ENCODE measurements at places on chromosomes 6 and 20.

GRCh38 chr6:6587696-6588063, 840 bp upstream of the LY86 start:
- DNase-seq, result no peak

DNA sequence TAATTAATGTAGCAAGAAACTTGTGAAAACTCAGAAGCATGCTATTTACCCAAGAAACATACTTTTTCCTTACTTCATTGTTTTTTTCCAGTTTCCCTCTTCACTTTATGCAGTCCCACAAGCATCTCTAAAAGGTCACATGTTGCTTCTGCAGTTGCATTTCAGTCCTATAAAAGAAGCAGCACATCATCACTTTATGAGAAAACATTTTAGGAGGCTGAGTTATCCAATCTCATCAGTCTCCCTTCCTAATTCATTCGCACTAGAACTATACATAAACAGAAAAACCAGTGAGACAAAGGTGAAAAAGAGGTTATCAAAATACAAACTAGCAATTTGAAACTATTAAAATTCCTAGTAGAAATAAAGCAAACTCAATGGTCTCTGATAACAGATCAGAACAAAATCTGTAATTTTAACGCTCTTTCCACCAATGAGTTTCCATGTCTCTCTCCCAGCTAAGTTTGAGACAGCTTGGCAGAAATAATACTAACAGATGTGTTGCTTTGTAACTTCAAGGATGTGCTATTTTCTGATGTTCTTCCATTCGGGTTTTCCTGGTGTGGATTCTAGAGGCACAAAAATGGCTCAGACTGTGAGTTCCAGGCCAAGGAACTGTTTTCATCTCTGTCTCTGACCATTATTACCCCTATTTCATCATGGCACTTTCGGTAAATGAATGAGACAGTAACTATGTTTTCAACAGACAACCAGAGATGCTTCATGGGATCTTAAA, 48.4 kb downstream of the ZHX3 start:
- DNase-seq, result no peak

GRCh38 chr6:168908887-168909286, 344.8 kb downstream of the THBS2 start:
- DNase-seq, result no peak

- DNase-seq, result no peak
These were observed 30.9 kb upstream of the E2F3 start for GRCh38 chr6:20370801-20371200.

DNA sequence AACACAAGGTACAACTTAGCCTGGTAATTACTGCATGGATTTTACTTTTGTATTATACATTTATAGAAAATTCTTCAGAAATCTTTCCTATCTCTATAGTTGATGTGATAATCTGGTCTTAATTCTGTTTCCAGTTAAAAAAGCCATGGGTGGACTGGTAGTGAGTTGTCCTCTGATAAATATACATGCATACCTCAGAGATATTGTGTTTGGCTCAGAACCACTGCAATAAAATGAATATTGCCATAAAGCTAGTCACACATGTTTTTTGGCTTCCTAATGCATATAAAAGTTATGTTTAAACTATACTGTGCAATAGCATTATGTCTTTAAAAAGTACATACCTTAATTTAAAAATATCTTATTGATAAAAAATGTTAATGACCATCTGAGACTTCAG, 708.6 kb upstream of the MARCKS start:
- no peak for DNase-seq

DNA sequence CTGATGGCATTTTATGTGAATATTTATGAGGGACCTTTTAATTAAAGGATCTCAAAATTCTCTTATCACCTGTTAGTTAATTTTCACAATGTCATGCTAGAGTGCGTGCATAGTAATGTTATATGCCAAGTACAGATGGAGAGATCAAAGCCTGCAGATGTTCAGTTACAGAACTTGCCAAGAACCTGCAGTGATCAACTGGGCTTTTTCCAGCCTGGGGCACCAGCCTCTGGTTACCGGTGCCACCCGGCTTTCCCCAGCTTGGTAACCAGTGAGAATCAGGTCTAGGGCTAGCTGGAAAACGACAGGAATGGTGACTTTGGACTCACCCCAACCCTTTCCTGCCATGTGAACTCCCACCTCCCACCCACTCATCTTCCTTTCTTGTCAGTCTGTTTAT, 91.8 kb downstream of the CAP2 start:
- DNase-seq, result no peak

GRCh38 chr6:162063666-162064065, 663.9 kb downstream of the PRKN start:
- no peak for DNase-seq

GRCh38 chr6:17466147-17466546, 72.8 kb downstream of the CAP2 start:
- no peak for DNase-seq

- DNase-seq, result no peak
These were observed 4.9 kb upstream of the PTK6 start for GRCh38 chr20:63542031-63542559.

GRCh38 chr20:51828762-51829161, 26.4 kb upstream of the SALL4 start:
- no peak for DNase-seq

DNA sequence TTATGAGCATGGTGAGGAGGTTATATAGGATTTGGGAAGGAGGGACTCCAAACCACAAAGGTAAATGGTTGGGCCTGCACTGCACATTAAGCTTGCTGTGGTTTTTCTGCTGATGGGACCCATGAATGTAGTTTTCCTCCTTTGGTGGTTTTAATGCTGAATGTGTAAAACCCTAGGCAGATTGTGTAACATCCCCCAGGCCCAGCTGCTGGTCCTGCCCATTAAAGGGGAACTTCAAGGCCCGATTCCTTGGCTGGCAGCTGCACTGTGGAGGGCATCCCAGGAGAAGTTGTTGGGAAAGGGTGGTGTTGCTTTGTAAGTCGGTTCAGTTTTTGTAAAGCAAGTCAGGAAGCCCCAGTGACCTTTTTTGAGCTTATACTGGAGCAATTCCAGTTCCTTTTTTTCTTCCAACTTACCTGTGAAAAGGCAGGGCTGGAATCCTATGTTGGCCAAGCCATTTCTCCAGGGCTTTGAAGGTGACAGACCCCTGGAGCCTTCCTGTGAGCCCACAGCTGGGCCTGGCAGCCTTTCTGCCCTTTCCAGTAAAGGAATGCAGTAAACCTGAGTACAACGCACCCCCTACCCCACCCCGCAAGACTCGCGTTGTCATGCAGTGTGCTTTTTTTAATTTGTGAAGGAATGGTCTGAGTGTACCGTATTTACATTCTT, 43.1 kb upstream of the NAA20 start:
- DNase-seq, result no peak

GRCh38 chr6:149755300-149756260, 6.0 kb downstream of the PCMT1 start:
- no peak for DNase-seq

DNA sequence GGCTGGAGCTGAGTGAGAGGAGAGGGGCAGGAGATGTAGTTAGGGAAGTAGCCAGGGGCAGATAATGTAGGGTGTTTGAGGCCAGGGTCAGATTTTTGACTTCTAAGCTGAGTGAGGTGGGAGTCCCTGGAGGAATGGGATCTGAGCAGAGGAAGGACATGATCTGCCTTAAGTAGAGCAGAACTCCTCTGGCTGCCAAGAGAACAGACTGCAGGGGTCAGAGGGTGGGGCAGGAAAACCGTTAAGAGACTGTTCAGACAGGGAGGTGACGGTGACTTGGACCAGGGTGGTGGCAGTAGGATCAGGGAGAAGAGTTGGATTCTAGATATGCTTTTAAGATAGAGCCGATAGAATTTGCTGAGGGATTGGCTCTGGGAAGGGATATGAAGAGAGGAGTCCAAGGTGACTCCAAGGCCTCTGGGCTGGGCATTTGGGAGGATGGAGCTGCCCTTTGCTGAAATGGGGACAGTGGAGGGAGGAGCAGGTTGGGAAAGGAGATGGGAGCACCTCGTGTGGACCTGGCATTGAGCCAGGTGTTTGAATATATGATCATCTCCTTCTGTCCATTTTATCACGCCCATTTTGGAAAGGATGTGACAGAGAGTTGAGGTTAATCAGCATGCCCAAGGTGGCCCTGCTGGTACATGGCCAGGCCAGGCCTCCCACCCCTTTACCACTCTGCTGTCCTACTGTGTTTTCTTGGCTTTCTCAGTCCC, 18.8 kb downstream of the EYA2 start:
- DNase-seq, result no peak

DNA sequence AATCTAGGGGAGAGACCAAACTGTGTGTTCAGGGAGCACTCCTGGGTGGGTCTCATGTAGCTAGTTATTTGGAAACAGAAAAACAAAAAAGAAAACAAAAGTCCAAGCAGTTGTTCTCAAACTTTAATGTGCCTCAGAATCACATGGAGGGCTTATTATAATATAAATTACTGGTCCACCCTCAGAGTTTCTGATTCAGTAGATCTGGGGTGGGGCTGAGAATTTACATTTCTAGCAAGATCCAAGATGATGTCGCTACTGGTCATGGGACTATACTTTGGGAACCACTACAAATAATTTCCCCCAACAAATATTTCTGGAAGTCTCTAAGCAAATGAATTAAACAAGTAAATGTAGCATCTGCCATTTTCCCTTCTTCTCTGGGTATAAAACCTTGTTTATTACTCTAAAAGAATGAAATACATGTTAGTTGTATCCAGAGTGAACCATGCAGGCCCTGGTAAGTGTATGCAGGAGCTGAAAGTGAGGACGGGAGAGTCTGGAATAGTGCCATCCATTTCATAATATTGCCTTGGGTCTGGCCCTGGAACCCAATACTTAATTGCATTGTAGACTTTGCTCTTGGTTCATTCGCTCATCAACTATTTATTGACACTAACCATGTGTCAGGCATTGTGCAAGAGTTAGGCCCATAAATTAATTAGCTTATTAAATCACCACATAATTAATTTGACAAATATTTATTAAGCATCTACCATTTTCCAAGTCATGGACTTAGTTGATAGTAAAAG, 490.8 kb downstream of the EPM2A start:
- no peak for DNase-seq

GRCh38 chr6:3403238-3404173, 53.3 kb downstream of the SLC22A23 start:
- DNase-seq, result no peak

GRCh38 chr20:48552550-48552949, 275.2 kb downstream of the PREX1 start:
- no peak for DNase-seq

GRCh38 chr6:14759976-14760672, 485.7 kb upstream of the JARID2 start:
- DNase-seq, result no peak

- no peak for DNase-seq
These were observed 91.6 kb upstream of the FAM184A start for GRCh38 chr6:119170103-119170446.

DNA sequence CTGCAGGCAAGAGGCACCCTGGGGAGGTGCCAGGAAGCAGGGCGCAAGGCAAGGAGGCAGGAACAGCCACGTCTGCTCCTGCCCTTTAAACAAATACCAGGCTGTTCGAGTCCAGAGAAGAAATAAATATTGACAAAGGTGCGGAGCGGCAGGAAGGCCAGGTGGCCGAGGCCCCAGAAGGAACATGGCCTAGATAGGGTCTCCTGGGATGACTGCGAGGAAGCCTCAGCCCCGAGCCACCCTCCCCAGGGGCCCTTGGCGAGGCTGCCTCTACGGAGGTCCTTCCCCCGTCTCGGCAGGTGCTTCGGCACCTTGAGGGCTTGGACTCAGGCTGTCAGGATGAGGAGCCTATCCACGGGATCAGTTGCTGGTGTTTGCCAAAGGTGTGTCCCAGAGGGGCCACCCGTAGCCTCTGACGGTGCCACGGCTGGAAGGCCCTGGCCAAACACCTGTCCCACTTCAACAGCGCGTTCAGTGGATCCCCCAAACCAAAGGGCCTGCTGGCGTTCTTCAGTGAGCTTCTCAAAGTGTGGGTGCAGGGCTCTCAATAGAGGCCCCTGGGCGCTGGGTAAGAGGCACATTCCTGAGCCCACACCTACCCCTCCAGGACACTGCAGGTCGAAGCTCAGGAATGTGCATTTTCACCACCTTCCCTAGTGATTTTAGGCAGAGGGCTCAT, 39.8 kb downstream of the SNX5 start:
- no peak for DNase-seq

- DNase-seq, result no peak
These were observed 107.8 kb downstream of the COL19A1 start for GRCh38 chr6:69974193-69974592.

GRCh38 chr6:13611715-13612114, 3.4 kb upstream of the NOL7 start:
- no peak for DNase-seq

GRCh38 chr6:33481192-33481591, 26.8 kb downstream of the ZBTB9 start:
- DNase-seq, result no peak

DNA sequence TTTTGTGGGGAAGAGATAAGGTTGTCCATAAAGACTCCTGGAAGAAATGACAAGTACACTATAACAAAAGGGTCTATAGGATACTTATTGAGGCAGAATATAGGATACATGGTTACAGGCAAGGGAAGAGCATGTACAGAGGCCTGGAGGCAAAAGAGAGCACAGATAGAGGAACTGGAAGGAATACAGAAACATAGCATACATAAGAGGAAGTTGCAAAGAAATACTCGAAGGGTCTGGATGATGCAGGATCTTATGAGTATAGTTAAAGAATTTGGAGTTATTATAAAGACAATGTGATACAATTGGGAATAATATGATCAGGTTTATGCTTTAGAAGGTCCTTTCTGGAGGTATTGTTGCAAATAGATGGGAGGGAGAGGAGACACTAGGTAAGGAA, 592.7 kb upstream of the POU3F2 start:
- no peak for DNase-seq

GRCh38 chr20:51985013-51985415, 182.7 kb upstream of the SALL4 start:
- DNase-seq, result no peak

GRCh38 chr20:62571669-62572344, 70.5 kb upstream of the SLCO4A1 start:
- no peak for DNase-seq

- no peak for DNase-seq
These were observed 73.8 kb upstream of the SCP2D1 start for GRCh38 chr20:18739751-18740166.

DNA sequence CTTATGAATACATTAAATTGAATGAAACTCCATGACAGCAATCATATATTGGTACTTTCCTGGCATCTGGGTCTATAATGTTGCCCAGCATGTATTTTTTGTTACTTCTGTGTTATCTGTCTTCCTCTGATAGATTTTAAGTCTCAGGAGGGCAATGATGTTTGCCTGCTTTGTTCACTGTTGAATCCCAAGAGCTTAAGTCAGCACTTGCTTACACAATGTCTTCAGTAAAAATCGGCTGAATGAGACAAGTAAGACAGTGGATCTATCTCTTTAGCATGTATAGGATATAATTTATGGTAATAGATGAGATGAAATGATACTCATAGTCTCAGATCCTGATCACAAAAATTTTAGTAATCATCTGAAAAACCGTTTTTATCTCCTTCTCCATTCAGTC, 1034.9 kb upstream of the EPHA7 start:
- no peak for DNase-seq

All from activated CD8-positive, alpha-beta memory T cell treated with anti-CD3 and anti-CD28 coated beads, Interleukin-2, amount 50 U/mL, for 4 hours (primary cell).